ENCODE measurements at places on chromosomes 12 and 14.

DNA sequence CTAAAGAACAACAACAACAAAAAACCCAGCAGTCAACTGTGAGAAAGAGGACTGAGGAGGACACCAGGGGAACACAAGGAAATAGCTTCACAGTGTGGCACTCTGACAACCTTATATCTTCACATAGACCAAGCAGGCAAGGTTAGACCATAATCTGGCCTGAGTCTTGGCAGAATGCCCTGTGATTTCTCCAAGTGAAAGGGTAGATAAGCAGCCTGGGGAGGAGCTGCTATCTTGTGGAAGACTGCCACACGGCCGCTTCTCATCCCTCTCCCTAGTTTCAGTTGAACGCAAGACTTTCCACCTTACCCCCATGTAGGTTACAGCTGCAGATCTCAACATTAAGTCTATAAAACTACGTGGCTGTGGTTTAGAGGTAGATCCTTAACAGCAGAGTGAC lies 3.7 kb downstream of the SLC25A21 start:
- DNase-seq, result no peak

- DNase-seq, result no peak
These were observed 8.0 kb downstream of the USP44 start for GRCh38 chr12:95543305-95543704.

DNA sequence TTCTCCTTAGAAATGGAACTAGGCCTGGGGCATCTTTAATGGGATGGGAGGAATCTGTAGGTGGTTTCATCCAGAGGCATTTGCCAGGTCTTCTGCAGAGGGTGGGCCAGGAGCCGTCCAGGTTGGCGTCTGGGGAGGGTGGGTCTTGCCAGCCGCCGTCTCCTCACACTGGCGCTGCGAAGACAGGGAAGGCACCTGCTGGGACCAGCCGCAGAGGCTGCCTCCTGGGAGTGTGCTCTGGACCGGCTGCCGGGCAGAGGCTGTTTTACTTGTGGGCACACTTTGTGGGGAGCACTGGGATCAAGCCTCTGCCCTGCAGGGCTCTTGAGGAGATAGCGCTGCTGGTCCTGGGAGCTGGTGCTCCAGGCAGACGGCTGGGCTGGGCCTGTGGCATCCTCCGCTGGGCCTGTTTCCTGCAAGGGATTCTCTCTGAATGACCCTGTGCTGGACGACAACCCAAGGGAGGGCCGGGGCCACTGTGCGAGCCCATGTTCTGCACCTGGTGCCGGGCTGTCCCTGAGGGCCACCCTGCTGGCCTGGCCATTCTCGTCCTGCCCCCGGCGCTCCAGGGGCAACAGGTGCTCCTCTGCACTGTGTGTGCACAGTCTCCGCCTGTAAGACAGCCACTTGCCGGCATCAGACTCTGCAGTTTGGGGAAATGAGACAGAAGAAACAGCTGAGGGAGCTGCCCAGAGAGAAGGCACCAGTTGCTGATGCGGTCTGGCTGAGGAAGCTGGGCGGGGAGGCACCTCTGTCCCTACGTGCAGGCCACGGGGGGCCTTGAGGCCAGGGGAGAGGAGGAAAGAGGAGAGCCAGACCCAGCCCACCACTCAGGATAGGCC lies 10.0 kb upstream of the TEX22 start:
- no peak for DNase-seq

DNA sequence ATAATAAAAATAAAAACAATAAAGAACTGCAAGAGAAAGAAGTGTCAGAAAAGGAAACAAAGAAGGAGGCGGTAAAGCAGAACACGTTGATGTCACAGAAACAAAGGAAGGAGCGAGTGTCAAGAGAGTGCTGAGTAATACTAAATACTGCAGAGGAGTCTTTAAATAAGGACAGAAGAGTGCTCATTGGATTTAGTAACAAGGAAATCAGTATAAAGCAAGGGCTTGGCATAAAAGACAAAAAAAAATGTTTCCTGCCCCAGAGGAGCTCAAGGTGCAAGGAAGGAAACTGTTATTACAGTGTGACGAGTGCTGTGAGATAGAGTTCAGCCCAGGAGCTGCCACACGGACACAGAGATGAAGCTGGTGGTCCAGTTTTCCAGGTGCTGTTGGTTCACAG lies 8.4 kb upstream of the TUBA1A start:
- no peak for DNase-seq

- no peak for DNase-seq
These were observed 212.1 kb upstream of the ABCD2 start for GRCh38 chr12:39831587-39832315.

All from NCI-H1436 (cell line).